ENCODE measurements at places on chromosomes 7 and 10.
A peak's percentile ranks its signal among the peaks of the same experiment; 100 is the strongest.

- no peak overlapping the region for H3K4me3 ChIP-seq
- no peaks in the 10 kb centered on the region for H3K4me1 ChIP-seq
- no peaks in the 10 kb centered on the region for H3K36me3 ChIP-seq
- H3K27me3 ChIP-seq = no peaks in the 10 kb centered on the region
- DNase-seq = no peak
- no peak overlapping the region for H3K27ac ChIP-seq
Measured at GRCh38 chr10:80414142-80414895, 6.0 kb downstream of the PRXL2A start.

DNA sequence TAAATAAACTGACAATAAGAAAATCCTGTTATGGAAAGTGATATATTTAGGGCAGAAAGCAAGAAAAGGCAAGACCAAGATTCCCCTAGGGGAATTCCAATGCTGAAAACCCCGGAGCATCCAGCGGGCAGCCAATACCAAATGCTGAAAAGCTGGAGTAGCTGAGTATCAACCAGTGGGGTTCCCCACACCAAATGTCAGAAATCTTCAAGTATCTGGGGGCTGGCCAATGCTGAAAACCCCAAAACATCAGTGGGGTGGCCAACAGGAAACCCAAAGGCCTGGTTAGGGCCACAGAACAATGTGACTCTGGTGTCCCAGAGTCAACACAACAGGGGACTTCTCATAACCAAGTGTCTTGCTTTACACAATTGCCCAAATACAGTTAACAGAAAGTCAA, 271.8 kb upstream of the CACNA2D1 start:
- H3K4me3 ChIP-seq = no peak overlapping the region
- no peaks in the 10 kb centered on the region for H3K4me1 ChIP-seq
- no peak overlapping the region for H3K27ac ChIP-seq
- DNase-seq = no peak
- H3K36me3 ChIP-seq = no peaks in the 10 kb centered on the region

- no peaks in the 10 kb centered on the region for H3K4me1 ChIP-seq
- no peak overlapping the region for H3K4me3 ChIP-seq
- H3K36me3 ChIP-seq = no peaks in the 10 kb centered on the region
- no peak overlapping the region for H3K27ac ChIP-seq
Measured at GRCh38 chr10:12061124-12061523, 7.6 kb upstream of the DHTKD1 start.

GRCh38 chr10:53463539-53463938, 691.0 kb upstream of the MBL2 start:
- no peaks in the 10 kb centered on the region for H3K27me3 ChIP-seq
- no peak overlapping the region for H3K27ac ChIP-seq
- no peaks in the 10 kb centered on the region for H3K4me1 ChIP-seq
- DNase-seq = no peak

DNA sequence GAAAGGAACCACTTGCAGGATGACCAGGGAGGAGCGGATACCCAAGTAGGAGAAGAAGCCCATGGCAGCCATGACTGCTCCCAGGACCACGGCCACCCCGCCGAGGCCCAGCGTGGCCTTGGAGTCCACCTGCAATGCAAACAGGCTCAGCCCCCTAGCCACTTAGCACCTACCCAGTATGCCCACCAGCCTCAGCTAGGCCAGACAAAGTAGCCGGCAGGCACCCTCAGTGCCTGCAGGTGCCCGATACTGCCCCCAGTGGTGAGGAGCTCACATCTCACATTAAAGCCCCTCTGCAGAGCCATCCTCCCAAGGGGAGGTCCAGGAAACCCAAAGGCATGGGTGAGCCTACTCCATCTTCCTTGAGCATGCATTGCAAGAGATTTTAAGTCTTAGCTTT, 6.6 kb downstream of the NPC1L1 start:
- no peaks in the 10 kb centered on the region for H3K36me3 ChIP-seq
- no peak overlapping the region for H3K4me3 ChIP-seq
- peaks cover 14% of the 10 kb centered on the region for H3K27me3 ChIP-seq

DNA sequence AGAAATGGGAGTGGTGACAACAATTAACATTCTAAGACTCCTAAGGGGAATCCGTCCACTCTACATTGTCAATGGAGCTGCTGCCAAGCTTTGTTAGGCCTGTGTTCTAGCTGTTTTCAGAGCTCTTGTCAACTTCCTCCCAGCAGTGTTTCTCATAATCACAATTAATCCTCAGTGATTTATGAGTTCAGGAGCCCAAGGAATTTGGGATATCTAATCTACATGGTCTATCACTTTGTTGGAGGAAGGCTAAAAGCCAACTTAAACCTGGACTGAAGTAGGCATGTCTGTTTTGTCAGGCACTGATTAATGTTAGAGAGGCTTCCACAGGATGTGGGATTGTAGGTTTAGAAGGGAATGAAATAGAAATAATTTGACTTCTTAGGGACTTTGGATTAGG, 10.2 kb upstream of the OR2F2 start:
- H3K36me3 ChIP-seq = no peaks in the 10 kb centered on the region
- no peak for DNase-seq
- peaks cover 33% of the 10 kb centered on the region for H3K27me3 ChIP-seq
- no peak overlapping the region for H3K4me3 ChIP-seq

GRCh38 chr7:38375453-38375852, 102.0 kb upstream of the TARP start:
- H3K27ac ChIP-seq = no peak overlapping the region
- peaks cover 59% of the 10 kb centered on the region for H3K4me1 ChIP-seq
- H3K4me3 ChIP-seq = no peak overlapping the region

DNA sequence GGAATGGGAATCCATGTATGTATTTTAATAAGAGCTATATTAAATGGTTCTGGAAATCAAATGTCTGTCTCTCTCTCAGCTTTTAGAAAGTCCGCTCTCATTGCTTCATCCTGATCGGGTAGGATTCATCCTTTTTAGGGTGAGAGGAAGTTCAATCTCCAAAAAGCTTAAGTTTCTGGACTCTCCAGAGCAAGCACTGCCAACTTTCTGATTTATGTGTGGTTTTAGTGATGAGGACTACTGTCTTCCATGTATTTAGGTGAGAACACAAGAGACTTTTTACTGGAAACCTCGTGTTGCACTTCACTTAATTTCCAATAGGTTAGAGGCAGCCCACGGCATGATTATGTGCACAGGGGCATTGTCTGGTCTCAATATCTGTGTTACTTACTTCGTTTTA, 267.9 kb downstream of the SUGCT start:
- no peaks in the 10 kb centered on the region for H3K4me1 ChIP-seq
- no peaks in the 10 kb centered on the region for H3K27me3 ChIP-seq
- H3K27ac ChIP-seq = no peak overlapping the region
- H3K36me3 ChIP-seq = no peaks in the 10 kb centered on the region

- H3K27me3 ChIP-seq = no peaks in the 10 kb centered on the region
- H3K27ac ChIP-seq = peak overlapping the region; percentile 31
- H3K4me1 ChIP-seq = peaks cover 17% of the 10 kb centered on the region
- no peak for DNase-seq
- H3K36me3 ChIP-seq = peaks cover 3% of the 10 kb centered on the region
- no peak overlapping the region for H3K4me3 ChIP-seq
Measured at GRCh38 chr10:48400129-48400849, 93.8 kb downstream of the MAPK8 start.

DNA sequence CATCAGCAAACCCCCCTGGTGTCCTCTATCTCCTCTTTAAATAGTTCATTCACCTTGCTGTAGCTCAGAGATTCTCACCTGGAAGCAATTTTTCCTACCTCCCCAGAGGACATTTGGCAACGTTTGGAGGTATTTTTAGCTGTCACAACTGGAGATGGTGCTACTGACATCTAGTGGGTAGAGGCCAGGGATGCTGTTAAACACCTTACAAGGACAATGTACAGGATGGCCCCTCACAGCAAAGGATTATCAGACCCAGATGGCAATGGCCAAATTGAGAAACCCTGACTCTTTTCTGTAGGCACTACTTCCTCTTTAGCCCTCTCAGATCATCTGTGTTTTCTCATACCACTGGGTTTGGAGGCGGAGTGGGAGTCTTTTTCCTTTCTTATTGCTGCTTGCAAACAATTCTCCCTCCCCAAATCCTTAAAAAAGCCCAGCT, 13.2 kb upstream of the TRA2A start:
- no peak overlapping the region for H3K27ac ChIP-seq
- no peaks in the 10 kb centered on the region for H3K27me3 ChIP-seq
- peaks cover 2% of the 10 kb centered on the region for H3K36me3 ChIP-seq
- no peak for DNase-seq
- H3K4me1 ChIP-seq = peaks cover 13% of the 10 kb centered on the region
- H3K4me3 ChIP-seq = no peak overlapping the region

- H3K27me3 ChIP-seq = peaks cover 29% of the 10 kb centered on the region
- H3K4me1 ChIP-seq = no peaks in the 10 kb centered on the region
- DNase-seq = no peak
- peaks cover 2% of the 10 kb centered on the region for H3K36me3 ChIP-seq
- no peak overlapping the region for H3K27ac ChIP-seq
- no peak overlapping the region for H3K4me3 ChIP-seq
Measured at GRCh38 chr7:143216151-143216550, 5.7 kb upstream of the TAS2R40 start.

GRCh38 chr7:21414795-21415393, 13.0 kb upstream of the SP4 start:
- H3K36me3 ChIP-seq = peaks cover 3% of the 10 kb centered on the region
- no peaks in the 10 kb centered on the region for H3K27me3 ChIP-seq
- DNase-seq = no peak
- peak overlapping the region; percentile 70 for H3K27ac ChIP-seq

DNA sequence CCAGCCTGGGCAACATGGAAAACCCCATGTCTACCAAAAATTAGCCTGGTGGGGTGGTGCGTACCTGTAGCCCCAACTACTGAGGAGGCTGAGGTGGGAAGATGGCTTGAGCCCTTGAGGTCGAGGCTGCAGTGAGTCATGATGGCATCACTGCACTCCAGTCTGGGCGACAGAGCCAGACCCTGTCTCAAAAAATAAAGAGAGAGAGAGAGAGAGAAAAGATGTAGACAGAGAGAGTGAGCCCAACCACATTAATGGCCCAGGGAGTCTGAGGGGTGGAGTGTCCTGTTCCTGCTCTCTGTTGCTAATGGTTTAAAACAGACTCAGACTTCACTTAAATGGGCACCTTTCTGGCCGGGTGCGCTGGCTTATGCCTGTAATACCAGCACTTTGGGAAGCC, 455.7 kb upstream of the GALNT17 start:
- DNase-seq = no peak
- no peak overlapping the region for H3K4me3 ChIP-seq
- peaks cover 41% of the 10 kb centered on the region for H3K4me1 ChIP-seq
- no peak overlapping the region for H3K27ac ChIP-seq

- DNase-seq = no peak
- no peaks in the 10 kb centered on the region for H3K36me3 ChIP-seq
- no peak overlapping the region for H3K27ac ChIP-seq
- H3K4me1 ChIP-seq = no peaks in the 10 kb centered on the region
- no peak overlapping the region for H3K4me3 ChIP-seq
Measured at GRCh38 chr7:143510854-143511592, 33.4 kb downstream of the TAS2R41 start.

- H3K27me3 ChIP-seq = peaks cover 27% of the 10 kb centered on the region
- H3K27ac ChIP-seq = no peak overlapping the region
- no peaks in the 10 kb centered on the region for H3K4me1 ChIP-seq
- no peak for DNase-seq
- H3K36me3 ChIP-seq = no peaks in the 10 kb centered on the region
Measured at GRCh38 chr7:44172803-44173424, 16.3 kb downstream of the GCK start.

- DNase-seq = no peak
- no peaks in the 10 kb centered on the region for H3K4me1 ChIP-seq
- H3K36me3 ChIP-seq = no peaks in the 10 kb centered on the region
- no peak overlapping the region for H3K27ac ChIP-seq
- H3K27me3 ChIP-seq = peaks cover 30% of the 10 kb centered on the region
Measured at GRCh38 chr7:108147031-108147563, 16.9 kb upstream of the LAMB4 start.

DNA sequence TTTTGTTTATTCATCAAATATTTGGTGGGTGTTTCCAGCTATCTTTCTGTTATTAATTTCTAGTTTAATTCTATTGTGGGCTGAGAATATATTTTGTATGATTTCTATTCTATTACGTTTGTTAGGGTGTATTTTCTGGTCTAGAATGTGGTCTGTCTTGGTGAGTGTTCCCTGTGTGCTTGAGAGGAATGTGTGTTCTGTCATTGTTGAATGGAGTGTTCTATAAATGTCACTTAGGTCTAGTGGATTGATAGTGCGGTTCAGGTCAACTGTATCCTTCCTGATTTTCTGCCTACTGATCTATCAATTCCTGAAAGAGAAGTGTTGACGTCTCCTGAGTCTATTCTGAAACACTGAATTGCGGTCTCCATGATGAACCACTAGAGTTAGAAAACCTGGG, 8.5 kb downstream of the HTRA1 start:
- peaks cover 5% of the 10 kb centered on the region for H3K4me1 ChIP-seq
- no peak overlapping the region for H3K27ac ChIP-seq
- no peaks in the 10 kb centered on the region for H3K36me3 ChIP-seq
- no peak for DNase-seq

- peaks cover 9% of the 10 kb centered on the region for H3K4me1 ChIP-seq
- H3K36me3 ChIP-seq = peaks cover 3% of the 10 kb centered on the region
- no peaks in the 10 kb centered on the region for H3K27me3 ChIP-seq
- no peak overlapping the region for H3K27ac ChIP-seq
- no peak overlapping the region for H3K4me3 ChIP-seq
- DNase-seq = no peak
Measured at GRCh38 chr7:132930881-132931280, 151.0 kb downstream of the CHCHD3 start.

- no peak overlapping the region for H3K27ac ChIP-seq
- H3K4me3 ChIP-seq = peak overlapping the region; percentile 1
- H3K27me3 ChIP-seq = peaks cover 4% of the 10 kb centered on the region
- DNase-seq = no peak
Measured at GRCh38 chr7:22697876-22698606, 29.0 kb upstream of the IL6 start.

DNA sequence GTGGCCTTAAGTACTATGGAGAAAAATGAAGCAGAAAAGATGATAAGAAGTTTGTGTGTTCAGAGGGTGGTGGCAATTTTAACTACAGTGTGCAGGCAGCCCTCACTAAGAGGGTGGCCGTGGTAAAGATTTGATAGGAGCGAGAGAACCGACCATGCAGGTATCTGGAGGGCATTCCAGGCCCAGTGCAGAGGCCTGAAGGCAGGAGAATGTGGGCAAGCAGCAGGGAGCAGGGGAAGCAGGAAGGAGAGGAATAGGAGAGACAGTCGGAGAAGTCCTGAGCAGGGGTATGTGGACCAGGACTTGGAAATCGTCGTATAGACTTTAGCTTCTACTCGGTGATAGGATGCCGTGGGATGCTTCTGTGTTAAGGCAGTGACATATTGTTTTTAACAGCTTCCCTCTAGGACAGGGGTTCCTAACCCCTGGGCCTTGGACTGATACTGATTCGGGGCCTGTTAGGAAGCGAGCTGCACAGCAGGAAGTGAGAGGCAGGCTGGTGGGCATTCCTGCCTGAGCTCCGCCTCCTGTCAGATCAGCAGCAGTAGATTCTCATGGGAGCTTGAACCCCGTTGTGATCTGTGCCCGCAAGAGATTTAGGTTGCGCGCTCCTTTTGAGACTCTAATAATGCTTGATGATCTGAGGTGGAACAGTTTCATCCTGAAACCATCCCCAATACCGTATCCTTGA, 227.2 kb downstream of the CCDC3 start:
- no peak overlapping the region for H3K4me3 ChIP-seq
- no peaks in the 10 kb centered on the region for H3K36me3 ChIP-seq
- H3K4me1 ChIP-seq = no peaks in the 10 kb centered on the region
- H3K27me3 ChIP-seq = no peaks in the 10 kb centered on the region
- peak overlapping the region; percentile 14 for H3K27ac ChIP-seq
- DNase-seq = no peak

- H3K4me1 ChIP-seq = no peaks in the 10 kb centered on the region
Measured at GRCh38 chr7:134557391-134557790, 8.5 kb downstream of the AKR1B15 start.

Measured in effector memory CD8-positive, alpha-beta T cell (primary cell).